Jurkat, Clone E6-1 (cell line): ENCODE measurements at places on chromosomes 6 and 20.
A peak's percentile ranks its signal among the peaks of the same experiment; 100 is the strongest.

DNA sequence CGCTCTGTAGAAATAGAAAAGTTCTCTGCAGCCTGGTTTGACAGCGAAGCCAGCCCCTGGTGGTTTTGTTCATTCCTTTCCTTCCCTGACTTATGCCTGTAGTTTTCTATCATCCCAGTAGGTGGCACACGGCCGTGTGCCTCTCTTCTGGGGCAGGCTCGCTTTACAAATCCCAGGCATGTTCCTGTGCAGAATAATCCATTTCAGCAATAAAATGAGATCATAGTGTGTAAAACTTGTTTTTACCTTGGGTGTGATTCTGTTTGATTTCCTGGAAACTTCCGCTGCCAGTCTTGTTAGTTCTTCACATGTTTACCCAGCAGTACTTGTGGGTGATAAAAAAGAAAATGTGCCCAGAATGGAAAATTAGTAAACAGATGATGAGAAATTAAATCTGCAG lies 7.4 kb upstream of the INSM1 start:
- DNase-seq: peak; percentile 42

DNA sequence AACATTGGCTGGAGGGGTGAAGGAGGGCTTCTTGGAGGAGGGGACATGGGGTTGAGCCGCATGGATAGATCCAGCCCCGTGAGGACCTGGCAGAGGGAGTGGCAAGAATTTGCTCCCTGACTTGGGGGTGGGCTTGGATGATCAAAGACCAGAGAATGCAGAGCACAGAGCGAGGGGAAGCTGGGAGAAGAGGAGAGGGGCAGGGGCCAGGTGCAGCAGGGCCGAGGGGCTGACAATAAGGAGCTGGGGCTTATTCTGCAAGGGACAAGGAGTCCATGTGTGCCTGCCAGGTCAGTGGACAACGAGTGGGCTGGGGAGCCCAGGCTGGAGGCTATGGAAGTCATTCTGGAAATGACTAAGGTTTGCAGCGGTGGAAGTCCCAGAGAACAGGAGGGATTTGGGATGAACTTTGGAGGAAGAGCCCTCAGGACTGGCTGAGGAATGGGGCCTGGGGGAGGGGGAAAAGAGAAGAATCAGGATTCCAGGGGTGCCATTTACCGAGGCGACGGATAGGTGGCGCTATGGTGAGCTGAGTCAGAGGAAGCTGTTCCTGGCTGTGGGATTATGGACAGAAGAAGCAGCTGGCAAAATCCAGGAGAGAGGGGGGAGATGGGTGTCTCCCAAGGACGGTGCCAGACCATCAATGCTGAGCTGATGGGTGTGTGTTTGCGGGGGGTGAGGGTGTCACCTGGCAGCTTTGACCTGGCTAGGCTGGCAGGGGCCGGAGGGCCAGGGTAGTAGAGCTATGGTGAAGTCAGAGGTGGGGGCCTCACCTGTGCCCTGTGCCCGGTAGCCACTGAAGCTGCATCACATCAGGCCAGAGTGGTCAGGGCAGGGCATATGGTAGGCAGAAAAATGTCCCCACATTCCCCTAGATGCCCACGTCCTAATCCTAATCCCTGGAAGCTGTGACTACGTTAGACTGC lies 7.8 kb downstream of the KCNG1 start:
- no peak for DNase-seq

- no peak for DNase-seq
Measured at GRCh38 chr6:81773887-81774286, 21.4 kb upstream of the TENT5A start.

DNA sequence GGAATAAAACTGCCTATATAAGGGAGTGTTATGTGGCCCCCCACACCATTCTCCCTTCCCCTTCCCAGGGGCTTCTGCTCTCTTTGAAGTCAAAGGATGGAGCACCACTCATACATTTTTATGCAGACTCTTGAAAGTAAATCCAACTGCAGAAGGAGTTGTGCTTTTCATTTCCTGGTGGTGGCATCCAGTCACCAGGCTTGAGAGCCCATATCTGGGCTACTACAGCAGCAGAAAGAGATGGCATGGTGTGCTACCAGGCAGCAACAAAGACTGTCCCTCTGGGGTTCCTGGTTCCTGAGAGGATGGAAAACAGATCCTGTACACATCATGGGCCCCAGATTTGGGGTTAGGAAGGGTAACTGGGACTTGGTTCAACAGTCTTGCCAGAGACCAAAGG lies 226.4 kb downstream of the CLIC5 start:
- DNase-seq: peak; percentile 7

GRCh38 chr6:43969158-43969981 lies 157.9 kb downstream of the MRPL14 start:
- DNase-seq: no peak

DNA sequence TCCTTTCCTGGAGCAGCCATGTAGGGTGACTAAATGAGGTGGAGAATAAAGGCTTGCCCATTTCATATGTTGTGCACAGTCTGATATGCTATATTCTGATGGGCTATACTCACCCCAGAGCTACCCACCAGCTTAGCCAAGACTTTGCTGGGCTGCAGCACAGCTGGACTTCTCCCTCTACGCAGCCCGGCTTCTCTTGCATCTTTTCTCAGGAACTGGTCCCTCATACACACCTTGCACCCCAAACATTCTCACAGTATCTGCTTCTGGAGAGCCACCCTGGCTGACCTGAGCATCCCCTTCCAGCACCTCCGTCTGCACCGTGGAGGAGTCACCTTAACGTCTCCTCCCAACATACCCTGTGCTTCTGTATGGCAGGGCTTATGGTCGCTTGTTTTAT lies 150.8 kb upstream of the PMEPA1 start:
- DNase-seq: no peak
